ENCODE measurements at places on chromosomes 12 and 14.

DNA sequence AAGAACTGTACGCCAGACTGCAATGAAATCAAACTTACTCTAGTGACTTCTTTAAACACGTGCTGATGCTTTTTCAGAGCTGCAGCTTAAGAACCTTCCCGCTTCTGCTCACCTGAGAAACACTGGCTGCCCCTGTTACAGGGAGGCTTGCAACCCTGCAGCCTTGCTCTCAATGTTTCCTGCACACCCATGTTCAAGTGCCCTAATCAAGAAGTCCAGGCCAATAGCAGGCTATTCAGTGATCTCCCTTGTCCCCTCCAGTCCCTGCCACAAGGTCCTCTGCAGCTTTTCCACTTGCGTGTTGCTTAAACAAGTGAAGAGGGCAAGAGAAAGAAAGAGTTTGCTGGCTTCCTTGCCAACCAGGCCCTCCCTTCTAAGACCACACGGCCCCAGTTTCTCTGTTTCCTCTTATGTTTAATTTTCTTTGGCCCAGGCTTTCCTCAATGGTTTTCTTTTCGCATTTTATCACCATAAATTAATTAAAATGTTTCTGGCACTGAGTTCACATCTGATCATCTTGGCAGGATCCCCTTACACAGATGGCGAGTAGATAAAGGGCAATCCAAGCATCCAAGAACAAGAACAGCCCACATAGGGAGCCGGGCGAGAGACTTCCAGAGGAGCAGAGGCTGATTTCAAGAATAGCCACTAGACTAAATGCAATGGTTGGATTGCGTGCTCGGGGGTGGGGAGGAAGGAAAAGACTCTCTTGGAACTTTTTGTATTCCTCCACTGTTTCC, 82.3 kb upstream of the CDKN3 start:
- no peak for DNase-seq

GRCh38 chr14:77272261-77272660, 1.3 kb upstream of the NGB start:
- DNase-seq: no peak

GRCh38 chr12:115949675-115950074, 327.8 kb downstream of the MED13L start:
- DNase-seq: no peak

DNA sequence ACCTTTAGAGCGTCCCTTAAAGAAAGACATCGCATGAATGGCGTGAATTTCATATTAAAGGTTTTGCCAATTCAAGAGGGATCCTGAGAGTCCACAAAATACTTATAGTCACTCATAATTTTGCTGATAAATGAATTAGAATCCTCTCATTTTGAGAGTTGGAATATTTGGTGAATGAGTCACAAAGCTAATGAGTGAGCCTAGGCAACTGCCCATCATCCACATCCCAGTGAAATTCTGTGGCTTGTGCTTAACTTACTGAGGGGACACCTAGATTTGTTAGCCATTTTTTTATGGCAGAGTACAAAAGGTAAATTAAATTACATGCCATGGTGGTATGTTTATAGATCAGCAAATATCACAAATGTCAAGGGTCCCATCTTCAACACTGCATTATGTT, 12.7 kb upstream of the NOXRED1 start:
- no peak for DNase-seq

DNA sequence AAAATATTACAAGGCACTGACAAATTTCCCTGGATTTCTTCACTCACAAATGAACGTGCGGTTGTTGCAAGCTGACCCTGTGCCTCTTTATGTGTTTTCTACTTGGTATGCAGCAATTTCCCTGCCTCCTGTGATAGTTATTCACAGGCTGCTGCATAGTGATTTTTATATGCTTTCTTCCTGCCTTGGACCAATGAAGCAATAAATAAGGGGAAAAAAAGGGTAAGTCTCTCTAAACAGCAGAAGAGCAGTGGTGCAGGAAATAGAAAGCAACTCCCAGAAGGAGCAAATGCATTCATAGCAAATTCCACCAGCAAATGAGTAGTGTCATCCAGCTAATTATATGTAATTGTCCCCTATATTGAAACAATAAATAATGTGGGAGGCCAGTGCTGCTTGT, 737.9 kb downstream of the GALC start:
- no peak for DNase-seq

- no peak for DNase-seq
Observed at GRCh38 chr14:32744811-32745445, 193.8 kb upstream of the NPAS3 start.

DNA sequence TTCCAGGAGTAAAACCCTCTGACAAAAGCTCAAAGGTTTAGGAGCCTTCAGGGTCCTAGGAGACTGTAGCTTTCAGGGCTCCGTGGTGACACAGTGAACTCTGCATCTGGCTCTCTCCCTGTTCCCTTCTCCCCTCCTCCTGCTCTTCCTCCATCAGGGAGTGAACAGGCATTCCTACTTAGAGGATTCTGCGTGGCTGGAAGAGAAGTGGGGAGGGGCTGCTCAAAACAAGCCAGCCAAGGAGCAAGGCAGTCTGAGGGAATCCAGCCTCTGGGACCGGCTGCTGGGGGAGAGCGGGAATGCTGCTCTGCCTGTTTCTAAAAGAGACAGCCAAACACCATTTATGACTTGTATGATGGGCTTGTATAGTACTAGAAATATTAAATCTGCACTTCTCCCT, 49.5 kb downstream of the RBMS2 start:
- no peak for DNase-seq

GRCh38 chr12:18521461-18521860, 216.4 kb downstream of the PLCZ1 start:
- DNase-seq: no peak

- DNase-seq: no peak
Observed at GRCh38 chr14:75630695-75631452, 29.8 kb downstream of the ERG28 start.

DNA sequence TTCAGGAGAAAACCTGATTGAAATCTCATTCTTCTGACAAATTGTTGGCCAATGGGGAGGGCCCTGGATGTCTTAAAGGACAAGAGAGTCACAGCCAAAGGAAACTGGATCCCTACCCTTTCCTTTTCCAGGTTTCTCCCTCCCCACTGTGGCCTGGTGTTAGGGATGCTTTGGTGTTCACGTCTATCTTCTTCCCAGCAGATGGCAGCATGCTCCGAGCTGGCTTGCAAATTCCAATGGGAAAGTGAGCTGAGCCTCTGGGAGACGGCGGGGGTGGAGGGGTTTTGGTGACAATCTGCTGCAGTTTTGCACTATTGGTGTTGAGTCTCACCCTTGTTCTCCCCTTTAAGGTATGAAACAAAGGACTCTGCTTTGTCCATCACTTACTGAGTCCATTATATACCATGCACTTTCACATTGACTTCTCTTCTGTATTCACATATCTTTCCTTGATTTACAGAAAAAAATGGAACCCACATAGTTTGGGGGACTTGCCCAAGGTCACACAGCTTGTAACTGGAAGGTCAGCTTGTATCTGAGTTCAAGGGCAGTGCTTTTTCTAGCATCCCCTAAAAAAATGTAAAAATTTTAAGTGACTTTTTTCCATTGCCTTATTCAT, 39.3 kb downstream of the CCDC177 start:
- DNase-seq: peak; percentile 64

Measured in COR-L47 (cell line).